Activated T-helper 1 cell treated with anti-CD3 and anti-CD28 coated beads, Interleukin-12 subunit alpha, Interleukin-12 subunit beta, Interleukin-2, Interleukin-4 antibody, amounts not matched to agents 30 ng/mL and 10 ng/mL and 1 ng/mL, durations not matched to agents 14 hours and 24 hours and 36 hours (primary cell): ENCODE measurements at places on chromosomes 13 and 19. TPM values are rescaled to one million over a fixed set of nuclear protein-coding genes. Genes with fewer than 3 reads are reported as not detected.

GRCh38 chr19:17495639-17496296 lies 15.7 kb upstream of the PGLS start:
- no peak for DNase-seq

DNA sequence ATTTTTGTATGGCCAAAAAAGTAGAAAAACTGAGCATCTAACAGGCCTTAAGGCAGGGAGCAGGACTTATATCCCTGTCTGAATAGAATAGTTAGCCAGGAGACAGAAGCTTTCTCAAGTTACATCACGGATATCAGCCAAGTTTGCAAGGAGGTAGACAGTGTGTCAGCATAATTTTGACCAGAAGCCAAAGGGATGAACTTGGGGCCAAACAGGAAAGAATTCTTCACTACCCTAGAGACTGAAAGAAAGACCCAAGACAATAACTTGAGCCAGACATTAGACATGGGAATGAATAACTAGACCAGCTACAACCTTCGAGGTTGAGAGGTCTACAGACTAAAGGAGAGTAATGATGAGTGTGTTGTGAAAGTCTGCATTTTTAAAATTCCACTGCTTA lies 48.1 kb upstream of the PCDH9 start:
- DNase-seq: no peak

GRCh38 chr13:39547108-39547507 lies 55.9 kb downstream of the LHFPL6 start:
- no peak for DNase-seq

DNA sequence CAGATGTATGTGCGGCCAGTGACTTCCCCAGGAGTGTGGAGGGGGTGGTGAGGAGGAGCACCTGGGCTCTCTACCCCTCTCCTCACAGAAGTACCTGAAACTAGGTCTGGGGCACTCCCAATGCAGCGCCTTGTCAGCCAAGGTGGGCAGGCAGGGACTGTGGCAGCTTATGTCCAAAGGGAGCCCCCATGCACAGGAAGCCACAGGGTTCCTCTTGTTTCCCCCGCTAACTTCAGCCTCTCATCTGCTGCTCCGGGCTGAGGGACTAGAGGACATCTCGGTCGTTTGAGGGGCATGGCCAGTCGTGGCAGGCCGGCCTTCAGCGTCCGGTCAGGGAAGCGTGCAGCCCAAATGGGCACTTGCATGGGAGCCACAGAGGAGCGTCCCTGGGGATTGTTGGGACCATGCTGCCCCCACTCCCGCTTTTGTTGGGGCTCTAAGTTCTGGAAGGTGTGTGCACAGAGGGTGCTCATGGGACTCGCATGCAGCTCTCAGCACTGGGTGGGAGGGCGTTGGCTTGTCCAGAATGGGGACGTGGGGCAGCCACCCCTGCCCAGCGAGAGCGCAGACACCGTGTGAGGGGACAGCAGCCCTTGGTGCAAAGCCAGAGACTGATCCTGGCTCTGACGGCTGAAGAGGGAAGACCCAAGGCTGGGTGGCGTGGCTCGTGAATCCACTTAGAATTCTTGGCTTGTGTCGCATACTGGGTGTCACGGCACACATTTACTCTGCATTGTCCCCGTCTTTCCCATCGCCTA lies 16.6 kb upstream of the NPAS1 start:
- DNase-seq: no peak

GRCh38 chr13:113926301-113926761 lies 47.5 kb downstream of the C13orf46 start:
- DNase-seq: no peak

DNA sequence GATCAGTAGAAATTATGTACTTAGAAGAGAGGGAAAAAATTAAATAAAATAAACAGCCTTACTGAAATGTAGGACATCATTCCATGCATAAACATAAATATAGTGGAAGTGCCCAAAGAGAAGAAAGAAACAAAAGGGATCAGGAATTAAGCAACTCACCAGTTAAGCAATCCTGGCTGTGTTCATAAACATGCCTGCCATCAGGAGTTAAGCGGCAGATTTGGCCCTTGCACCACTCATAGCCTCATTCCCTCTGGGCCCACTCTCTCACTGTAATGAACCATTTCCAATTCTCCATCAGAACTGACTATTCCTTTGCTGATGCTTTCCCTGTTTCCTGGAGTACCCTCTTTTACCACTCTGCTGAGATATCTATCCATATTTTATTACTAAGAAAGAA lies 281.4 kb downstream of the LHFPL6 start:
- no peak for DNase-seq

DNA sequence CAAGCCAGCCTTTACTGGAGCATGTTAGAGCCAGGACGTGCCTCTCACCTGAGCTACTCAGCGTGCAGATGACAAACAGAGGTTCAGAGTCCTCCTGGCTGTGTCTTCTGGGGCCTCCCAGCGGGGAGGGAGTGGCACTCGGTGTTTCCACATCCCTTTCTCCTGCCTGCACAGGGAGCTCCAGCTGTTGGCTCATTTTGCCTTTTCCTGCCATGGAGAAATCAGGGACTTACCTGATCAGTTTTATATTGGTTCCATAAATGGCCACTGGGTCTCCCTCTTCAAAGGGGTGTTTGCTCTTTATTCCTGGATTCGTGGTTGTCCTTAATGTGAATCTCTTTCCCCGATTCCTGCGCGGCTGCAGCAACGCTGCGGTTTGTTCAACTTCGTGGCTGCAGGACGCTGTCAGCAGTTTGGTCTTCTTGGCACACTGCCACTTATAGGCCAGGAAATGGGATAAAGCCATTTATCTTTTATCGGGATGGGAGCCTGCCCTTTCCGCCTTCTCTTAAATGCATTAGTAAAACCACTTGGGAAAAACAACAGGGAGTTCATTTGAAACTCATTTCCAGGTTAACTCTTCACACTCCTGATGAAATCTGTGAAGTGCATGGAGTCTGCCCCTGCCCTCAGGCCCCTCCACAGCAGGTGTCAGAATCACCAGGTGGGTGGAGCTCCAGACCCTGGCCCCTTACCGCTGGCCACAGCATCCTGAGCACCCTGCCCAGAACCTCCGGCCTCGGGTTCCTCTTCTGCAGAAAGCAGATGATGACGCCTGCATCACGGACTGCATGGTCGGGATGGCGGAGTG lies 39.8 kb upstream of the MCF2L start:
- no peak for DNase-seq

DNA sequence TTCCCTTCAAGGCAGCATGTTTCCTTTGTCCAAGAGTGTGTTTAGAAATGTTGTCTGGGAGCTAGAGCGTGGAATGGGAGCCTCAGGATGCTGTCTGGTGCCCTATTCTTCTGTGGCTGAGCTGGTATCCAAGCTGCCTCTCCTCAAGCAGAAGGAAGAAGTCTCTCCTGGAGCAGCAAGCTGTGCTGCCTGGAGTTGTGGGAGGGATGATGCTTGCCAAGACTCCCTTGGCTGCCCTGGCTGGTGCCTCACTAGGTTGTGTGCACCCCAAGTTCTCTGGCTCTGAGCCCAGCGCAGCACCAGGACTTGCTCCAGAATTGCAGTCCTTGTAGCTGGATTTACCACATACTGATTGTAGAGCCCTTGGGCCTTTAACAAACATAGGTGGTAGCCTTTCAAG lies 4.7 kb upstream of the CYP4F3 start:
- no peak for DNase-seq

GRCh38 chr13:49749848-49750247 lies 42.6 kb downstream of the KPNA3 start:
- no peak for DNase-seq

DNA sequence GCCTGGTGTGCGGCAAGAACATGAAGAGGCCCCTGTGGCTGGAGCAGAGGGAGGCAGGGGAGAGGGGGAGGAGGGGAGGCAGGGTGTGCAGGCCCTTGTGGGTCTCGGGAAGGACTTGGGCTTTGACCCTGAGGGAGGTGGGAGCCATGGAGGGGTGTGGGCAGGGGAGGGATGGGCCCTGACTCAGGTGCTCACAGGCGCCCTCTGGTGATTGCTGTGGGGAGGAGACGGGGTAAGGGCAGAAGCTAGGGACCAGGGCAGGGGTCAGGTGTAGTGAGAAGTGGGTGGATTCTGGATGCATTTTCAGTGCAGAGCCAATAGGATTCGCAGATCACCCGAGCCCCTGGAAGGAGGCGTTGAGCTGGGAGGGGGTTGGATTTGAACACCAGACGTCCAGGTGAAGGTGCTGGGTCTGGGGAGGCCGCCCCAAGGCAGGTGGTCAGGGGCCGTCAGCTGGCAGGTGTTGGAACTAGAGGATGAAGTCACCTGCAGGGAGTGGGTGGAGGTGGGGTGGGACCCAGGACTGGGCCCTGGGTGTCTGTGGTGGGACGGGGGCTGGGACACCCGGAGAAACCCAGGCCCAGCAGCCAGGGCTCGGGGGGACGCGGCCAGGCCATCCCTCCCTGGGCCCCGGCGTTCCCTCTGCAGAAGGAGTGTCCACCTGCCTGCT lies 185.4 kb downstream of the KDM4B start:
- DNase-seq: no peak

- DNase-seq: no peak
Observed at GRCh38 chr19:8340341-8341096, 2.5 kb downstream of the KANK3 start.

DNA sequence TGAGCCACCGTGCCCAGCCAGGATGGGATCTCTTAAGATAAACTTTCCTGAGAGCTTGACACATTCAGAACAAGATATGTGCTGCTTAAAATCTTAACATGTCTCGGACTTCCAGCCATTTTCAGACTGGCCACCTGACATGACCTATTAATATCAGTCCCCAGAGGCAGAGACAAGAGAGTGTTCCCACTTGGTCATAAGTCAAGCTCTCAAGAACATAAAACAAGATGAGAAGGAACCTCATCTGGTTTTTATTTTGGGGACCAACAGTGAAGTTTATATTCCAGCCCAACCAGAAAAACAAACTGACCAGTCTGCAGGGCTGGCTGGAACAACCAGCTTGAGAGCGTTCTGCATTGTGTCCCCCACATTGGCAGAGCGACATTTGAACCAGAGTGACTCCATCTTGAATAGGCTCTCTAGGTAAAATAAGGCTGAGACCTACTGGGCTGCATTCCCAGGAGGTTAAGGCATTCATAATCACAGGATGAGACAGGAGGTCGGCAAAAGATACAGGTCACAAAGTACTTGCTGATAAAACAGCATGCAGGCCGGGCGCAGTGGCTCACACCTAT lies 21.8 kb upstream of the PLEKHF1 start:
- DNase-seq: no peak

DNA sequence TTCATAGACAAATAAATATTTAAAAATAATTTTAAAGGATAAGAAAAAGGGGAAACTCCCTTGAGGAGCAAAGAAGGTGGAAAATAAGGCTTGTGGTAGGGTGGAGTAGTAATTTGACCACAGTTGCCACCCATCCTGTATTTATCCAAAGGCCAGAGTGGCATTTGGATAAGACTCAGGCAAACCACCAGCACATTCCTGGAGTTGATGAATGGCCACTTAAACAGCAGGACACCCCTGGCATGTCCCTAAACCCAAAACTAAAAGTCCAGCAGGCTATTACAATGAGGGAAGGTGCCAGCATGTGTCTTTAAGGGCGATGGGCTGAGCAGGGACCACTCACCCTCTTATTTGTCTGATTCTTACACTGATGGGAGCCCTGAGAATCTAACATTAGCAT lies 9.8 kb upstream of the FRY start:
- DNase-seq: no peak

DNA sequence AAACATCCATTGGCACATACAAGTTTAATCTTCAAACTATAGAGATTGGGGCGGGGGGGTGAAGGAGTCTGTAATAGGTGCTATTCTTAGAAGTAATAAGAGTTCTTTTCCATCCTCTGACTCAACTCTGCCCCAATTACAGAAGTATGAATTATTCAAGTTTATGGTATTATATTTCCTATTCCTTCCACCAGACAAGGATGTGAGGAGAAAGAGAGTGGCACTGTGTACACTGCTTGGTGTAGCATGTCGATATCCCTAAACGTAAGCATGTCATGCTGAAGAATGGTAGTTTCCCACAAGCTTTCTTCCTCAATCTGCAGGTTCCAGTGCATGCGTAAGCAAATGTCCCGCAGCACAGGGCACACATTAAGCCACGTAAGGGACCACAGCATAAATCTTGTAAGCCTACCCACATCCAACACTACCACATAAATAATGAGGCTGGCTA lies 14.1 kb downstream of the BRD4 start:
- no peak for DNase-seq

GRCh38 chr13:95246292-95247082 lies 54.8 kb downstream of the ABCC4 start:
- no peak for DNase-seq

- DNase-seq: peak; percentile 8
Observed at GRCh38 chr13:28058866-28059613, 41.3 kb downstream of the FLT3 start.

- no peak for DNase-seq
Observed at GRCh38 chr13:86429756-86430155, 630.5 kb upstream of the SLITRK6 start.

GRCh38 chr13:73898276-73898675 lies 235.9 kb downstream of the KLF12 start:
- DNase-seq: no peak

- DNase-seq: peak; percentile 86
Observed at GRCh38 chr19:18000915-18001776, 6.8 kb upstream of the ARRDC2 start.

- DNase-seq: no peak
Observed at GRCh38 chr19:56112313-56112709, 8.8 kb downstream of the ZNF787 start.

DNA sequence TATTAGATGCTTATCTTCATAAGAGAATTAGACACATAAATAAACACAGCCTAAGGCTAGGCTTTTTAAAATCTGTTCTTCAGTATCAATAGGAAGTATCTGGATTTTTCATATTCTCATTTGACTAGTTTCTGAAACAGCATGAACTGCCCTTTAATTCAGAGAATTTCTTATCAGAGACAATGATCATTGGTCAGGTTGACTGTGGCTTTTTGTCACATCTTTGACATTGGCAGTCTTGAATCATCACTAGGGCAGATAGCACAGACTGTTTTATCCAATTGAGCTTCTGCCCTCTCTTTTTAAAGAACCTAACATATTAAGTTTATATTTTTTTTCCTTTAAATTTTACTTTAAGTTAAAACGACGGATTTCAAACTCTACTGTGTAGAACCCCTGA lies 59.6 kb downstream of the DPY19L3 start:
- no peak for DNase-seq

GRCh38 chr19:329876-330275 lies 14.7 kb downstream of the MIER2 start:
- no peak for DNase-seq

DNA sequence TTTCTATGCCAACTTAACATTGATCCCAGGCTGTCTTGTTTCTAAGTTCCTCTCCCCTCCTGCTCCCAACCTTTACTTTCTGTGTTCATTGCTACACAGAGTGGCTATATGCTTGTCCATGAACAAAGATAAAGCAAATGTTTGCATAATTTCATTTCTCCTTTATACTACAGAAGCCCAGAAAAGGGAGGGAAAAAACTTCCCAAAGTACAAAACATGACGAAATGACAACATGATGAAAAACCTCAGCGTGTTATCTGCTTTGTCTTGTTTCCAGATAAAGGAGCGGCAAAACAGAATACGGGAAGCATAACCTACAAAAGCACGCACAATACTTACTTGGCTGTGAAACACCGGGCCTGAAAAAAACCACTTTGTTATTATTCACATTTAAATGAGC lies 336.8 kb downstream of the DNAJC15 start:
- no peak for DNase-seq

Gene IGLON5
- 1.2 and 1.3 TPM in 2 replicates for total RNA-seq

Gene CYP4F2
- total RNA-seq: not detected in 2 replicates

Gene CUL4A
- total RNA-seq: 86.5 and 89.9 TPM in 2 replicates

Gene LNX2
- 4.1 and 4.5 TPM in 2 replicates for total RNA-seq

Gene CCL25
- total RNA-seq: not detected in 2 replicates

Gene ZNF667
- total RNA-seq: 0.05 and 0.07 TPM in 2 replicates

Gene SBNO2
- 95.5 and 96.9 TPM in 2 replicates for total RNA-seq

Gene ADM5
- total RNA-seq: 6.0 and 6.9 TPM in 2 replicates

Gene CYP2S1
- total RNA-seq: 0.60 and 0.73 TPM in 2 replicates
